ENCODE measurements at places on chromosomes 2 and 18. TPM values are rescaled to one million over a fixed set of nuclear protein-coding genes. Genes with fewer than 3 reads are reported as not detected.

The HYCC2 gene
- 10.4 TPM for total RNA-seq

The KYNU gene
- not detected for total RNA-seq

The FOXI3 gene
- total RNA-seq: not detected

The CTIF gene
- 16.5 TPM for total RNA-seq

The PLEKHM3 gene
- 12.0 TPM for total RNA-seq

The FHL2 gene
- 114 TPM for total RNA-seq

The PAX3 gene
- total RNA-seq: 1.2 TPM

The TOGARAM2 gene
- total RNA-seq: under 0.01 TPM

The GLB1L gene
- 3.3 TPM for total RNA-seq

The GULP1 gene
- 35.5 TPM for total RNA-seq

The CRYGD gene
- not detected for total RNA-seq

The SOX11 gene
- not detected for total RNA-seq

The PLEK gene
- 0.09 TPM for total RNA-seq

The PJVK gene
- total RNA-seq: 0.66 TPM

The PFN4 gene
- total RNA-seq: 0.18 TPM

The GAL3ST2 gene
- not detected for total RNA-seq

The KLHL14 gene
- total RNA-seq: not detected

The SERPINB3 gene
- total RNA-seq: not detected

The KCNE4 gene
- total RNA-seq: not detected

The C2orf78 gene
- total RNA-seq: not detected

The MPP4 gene
- total RNA-seq: 8.9 TPM

The AGXT gene
- not detected for total RNA-seq

The KCNF1 gene
- total RNA-seq: 0.09 TPM

The MYO3B gene
- total RNA-seq: not detected

The STARD6 gene
- not detected for total RNA-seq

The ASXL3 gene
- total RNA-seq: not detected

The DSG1 gene
- not detected for total RNA-seq

The SLC4A3 gene
- 0.27 TPM for total RNA-seq

The ALK gene
- not detected for total RNA-seq

The MCEE gene
- 11.3 TPM for total RNA-seq

The EML6 gene
- 0.63 TPM for total RNA-seq

The SERPINB5 gene
- not detected for total RNA-seq

The IL37 gene
- total RNA-seq: not detected

The MALL gene
- 21.3 TPM for total RNA-seq

The ANKRD30B gene
- total RNA-seq: not detected

The SP3 gene
- 66.6 TPM for total RNA-seq

The MAB21L4 gene
- not detected for total RNA-seq

The IL36B gene
- total RNA-seq: not detected

The STON1 gene
- total RNA-seq: 11.3 TPM

The CFAP53 gene
- 0.28 TPM for total RNA-seq

The ARHGEF33 gene
- total RNA-seq: 0.38 TPM

The CYP26B1 gene
- total RNA-seq: 1.3 TPM

The KANSL1L gene
- 9.7 TPM for total RNA-seq

The M1AP gene
- total RNA-seq: not detected

The TTR gene
- total RNA-seq: not detected

The DOK6 gene
- 0.28 TPM for total RNA-seq

The OTOS gene
- total RNA-seq: not detected

The FOXD4L1 gene
- not detected for total RNA-seq

Measured in endothelial cell of coronary artery (primary cell).